ENCODE measurements at places on chromosomes 7 and 10. TPM values are rescaled to one million over a fixed set of nuclear protein-coding genes. Genes with fewer than 3 reads are reported as not detected.

DNA sequence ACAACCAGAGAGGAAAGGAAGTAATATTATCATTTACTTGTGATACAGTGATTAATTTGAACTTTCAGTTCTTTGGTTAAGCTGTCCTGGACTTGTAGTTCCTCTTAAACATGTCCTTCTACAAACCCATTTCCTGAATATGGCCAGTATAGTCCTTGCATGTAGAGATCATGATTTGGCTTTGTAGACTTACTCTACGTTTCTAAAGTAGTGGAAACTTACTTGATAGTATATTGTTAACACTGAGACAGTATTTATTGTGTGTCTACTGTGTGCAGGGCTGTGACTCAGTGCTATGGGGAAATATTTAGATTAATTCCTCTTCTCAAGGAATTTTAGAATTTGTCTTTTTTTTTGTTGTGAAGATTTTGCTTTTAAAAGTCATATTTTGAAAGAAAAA, 109.5 kb downstream of the NRF1 start:
- DNase-seq = no peak

GRCh38 chr10:132547421-132547861, 9.9 kb downstream of the INPP5A start:
- no peak for DNase-seq

- no peak for DNase-seq
These were observed 34.9 kb downstream of the TASOR2 start for GRCh38 chr10:5719546-5719945.

DNA sequence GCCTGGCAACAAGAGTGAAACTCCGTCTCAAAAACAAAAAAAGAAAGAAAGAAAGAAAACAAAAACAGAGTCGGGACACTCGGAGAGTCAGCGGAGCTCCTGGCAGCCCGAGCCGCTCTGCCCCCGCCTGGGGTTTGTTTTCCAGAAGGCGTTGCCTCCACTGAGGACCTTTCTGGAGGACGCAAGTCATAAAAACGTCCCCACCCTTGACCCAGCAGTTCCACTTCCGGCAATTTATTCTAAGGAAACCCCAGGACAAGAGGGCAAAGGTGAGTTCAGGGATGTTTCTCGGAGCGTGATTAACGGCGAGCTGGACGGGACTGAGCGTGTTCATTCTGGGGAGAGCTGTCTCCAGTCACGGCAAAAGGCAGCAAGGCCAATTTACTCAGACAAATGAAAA, 27.0 kb upstream of the SUN1 start:
- DNase-seq = no peak

DNA sequence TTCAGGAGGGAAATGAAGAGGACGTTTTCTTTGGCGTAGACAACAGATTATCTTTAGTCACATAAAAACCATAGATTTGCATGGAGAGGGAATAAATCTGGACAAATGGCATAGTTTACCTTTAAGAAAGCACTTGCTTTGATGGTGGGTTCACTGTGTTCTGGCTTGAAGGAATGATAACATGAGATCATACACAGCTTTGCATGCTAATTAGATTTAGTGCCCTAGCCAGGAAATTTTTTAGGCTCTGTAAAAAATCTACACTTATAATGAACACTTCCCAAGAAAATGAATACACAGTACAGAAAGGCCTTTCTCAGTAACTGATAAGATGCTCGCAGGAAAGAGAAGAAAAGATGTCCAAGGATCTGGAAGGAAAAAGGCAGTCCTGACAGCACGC, 218.2 kb upstream of the AOAH start:
- no peak for DNase-seq

- no peak for DNase-seq
These were observed 150.1 kb downstream of the SNX10 start for GRCh38 chr7:26441611-26442277.

- DNase-seq = no peak
These were observed 43.2 kb downstream of the INSYN2A start for GRCh38 chr10:127153181-127153580.

DNA sequence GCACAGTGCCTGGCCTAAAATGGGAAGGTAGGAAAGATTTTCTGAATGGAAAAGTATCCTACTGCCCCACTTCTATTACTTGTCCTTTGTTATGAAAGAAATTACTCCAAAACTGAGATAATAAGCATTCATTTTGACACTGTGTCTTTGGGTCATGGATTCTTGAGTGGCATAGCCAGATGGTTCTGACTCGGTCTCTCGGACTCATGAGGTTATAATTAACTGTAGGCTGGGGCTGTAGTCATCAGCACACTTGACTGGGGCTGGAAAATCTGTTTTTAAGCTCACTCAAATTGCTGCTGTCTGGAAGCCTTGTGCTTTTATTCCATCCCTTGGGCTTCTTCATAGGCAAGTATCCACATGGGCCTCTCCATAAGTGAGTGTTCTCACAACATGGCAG, 160.5 kb downstream of the VTI1A start:
- no peak for DNase-seq

- no peak for DNase-seq
These were observed 152.0 kb downstream of the MACC1 start for GRCh38 chr7:20064974-20065862.

- DNase-seq = no peak
These were observed 164.0 kb downstream of the SKAP2 start for GRCh38 chr7:26700386-26700785.

GRCh38 chr10:125001313-125002046, 59.6 kb downstream of the ZRANB1 start:
- DNase-seq = no peak

GRCh38 chr10:111161109-111161874, 84.5 kb downstream of the ADRA2A start:
- DNase-seq = no peak

GIMAP2 gene
- total RNA-seq = 9.6 TPM

ELN gene
- 38.3 TPM for total RNA-seq

TMEM270 gene
- total RNA-seq = not detected

C10orf71 gene
- total RNA-seq = not detected

DYDC2 gene
- not detected for total RNA-seq

OPN1SW gene
- total RNA-seq = not detected

Measured in vagina (tissue), 2 donors.